Occipital lobe (tissue), 3 donors: ENCODE measurements at places on chromosomes 6 and 20. TPM values are rescaled to one million over a fixed set of nuclear protein-coding genes. Genes with fewer than 3 reads are reported as not detected.

The LEMD2 gene
- 31.8 TPM for total RNA-seq

The CTSZ gene
- 12.2 TPM for total RNA-seq

The SPAG4 gene
- 1.4 TPM for total RNA-seq

- DNase-seq = no peak
Measured at GRCh38 chr6:5521322-5521721, 260.0 kb downstream of the FARS2 start.

DNA sequence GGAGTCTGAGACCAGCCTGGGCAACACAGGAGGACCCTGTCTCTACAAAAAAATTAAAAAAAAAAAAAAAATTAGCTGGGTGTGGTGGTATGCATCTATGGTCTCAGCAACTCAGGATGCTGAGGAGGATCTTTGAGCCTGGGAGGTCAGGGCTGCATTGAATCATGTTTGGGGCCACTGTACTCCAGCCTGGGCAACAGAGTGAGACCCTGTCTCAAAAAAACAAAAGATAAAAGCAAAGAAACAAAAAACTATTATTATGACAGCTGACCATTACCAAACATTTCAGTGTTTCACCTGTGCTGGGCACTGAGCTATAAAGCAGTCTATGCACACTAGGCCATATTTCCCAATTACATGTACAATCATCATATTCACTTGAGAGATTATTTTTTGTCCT, 35.7 kb downstream of the COX4I2 start:
- DNase-seq = no peak

DNA sequence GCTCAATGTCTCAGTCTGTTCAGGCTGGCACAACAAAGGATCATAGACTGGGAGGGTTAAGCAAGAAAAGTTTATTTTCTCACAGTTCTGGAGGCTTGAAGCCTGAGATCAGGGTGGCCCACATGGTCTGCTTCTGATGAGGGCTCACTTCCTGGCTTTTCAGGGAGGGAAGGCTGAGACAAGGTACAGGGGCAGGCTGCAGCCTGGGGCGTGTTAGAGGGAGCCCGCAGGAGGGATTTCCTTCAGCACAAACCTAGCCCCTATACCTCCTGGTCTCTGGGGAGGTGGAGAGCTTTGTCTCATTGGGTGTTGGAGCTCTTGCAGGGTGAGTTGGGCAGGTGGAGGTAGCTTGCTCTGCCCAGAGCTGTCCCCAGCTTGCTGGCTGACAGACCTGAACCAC, 81.1 kb upstream of the GPR6 start:
- DNase-seq = no peak

DNA sequence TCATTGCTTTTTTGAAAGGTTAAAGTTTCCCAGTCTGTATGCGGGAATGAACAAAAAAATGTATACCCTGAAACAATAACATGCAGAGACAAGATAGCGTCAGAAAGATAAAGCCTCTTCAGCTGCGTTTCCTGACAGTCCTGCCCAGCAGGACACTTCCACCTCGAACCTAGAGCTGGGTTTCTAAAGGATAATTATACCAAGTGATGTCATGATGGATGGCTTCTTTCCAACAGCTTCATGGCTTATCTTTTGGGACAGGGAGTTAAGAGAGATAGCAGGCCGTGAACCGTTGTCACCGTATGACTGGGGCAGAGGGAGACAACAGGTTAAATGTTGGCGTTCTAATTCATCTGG, 267.6 kb upstream of the SGK1 start:
- no peak for DNase-seq

DNA sequence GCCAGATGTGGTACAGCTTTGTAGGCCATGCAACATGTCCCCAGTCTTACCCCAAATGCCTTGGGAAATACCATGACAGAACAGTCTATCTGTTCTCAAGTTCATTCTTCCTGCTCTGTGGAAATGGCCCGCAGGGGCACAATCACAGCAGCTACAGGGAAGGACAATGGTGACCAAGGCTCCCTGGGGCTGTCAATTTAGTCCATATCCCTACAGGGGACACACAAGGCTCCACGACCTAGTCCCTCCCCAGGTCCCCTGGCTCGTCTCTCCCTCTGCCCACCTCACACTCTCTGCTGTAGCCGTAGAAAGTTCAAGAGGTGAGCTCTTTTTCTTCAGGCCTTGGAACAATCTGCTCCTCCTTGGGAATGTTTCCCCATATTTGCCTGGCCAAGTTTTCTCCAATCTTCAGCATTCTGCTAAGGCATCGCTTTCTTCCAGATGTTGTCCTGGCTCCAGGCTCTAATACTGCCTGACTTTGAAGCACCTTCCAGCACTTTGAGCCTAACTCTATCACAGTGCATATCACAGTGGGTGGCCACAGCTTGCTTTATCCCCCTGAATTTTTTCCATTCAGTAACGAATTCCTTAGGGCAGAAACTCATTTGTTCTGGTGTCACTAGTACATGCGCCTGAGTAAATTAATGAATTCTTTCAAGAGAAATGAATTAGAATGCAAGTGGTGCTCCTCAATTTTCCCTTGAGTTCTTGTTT, 92.6 kb downstream of the MAP3K7 start:
- no peak for DNase-seq
